ENCODE measurements at places on chromosomes 3 and 15.

DNA sequence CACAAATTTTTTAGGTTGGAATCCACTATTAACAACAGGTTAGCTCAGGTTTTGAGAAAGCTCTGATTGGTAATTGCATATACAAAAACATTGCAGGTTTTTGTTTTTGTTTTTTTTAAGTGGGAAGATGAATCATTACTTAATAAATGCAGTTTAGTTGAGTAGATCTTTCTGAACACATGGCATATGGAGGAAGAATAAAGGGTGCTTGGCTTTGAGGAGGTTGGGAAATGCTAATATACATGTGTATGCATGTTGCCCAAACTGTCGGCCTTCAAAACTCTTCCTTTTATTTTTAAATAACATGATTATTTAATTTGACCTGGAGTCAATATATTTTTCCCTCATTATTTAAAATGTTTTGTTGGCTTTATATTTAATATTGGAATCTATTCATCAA, 32.8 kb downstream of the ZBTB38 start:
- no peak for DNase-seq

GRCh38 chr3:186888569-186888968, 41.8 kb upstream of the ST6GAL1 start:
- no peak for DNase-seq

DNA sequence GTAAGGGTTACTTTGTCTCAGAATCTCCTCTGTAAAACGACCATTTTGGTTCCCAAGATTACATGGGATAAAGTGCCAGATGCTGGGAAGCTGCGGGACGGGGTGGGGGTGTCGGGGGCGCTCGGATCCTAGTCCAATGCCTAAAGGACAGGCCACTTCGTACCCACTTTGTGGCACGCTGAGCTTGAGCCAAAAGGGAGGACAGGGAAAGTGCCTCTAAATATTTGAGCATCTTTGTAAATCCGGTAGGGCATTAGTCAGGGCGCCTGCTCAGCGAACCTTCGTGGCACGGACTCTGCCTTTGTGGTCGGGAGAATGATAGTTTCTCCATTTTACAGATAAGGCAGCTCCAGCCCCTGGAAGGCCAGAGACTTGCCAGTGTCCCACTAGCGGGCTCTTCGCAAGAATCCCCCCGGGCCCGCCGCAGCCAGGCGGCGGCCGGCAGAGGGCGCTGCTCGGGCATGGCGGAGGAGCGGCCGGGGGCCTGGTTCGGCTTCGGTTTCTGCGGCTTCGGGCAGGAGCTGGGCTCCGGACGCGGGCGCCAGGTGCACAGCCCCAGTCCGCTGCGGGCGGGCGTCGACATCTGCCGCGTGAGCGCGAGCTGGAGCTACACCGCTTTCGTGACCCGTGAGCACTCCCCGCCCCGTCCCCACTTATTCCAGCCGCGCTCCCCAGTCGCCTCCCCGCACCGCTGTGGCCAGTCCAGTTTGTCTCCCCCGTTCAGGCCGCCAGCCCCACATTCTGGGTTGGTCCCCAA, 1.8 kb downstream of the RCCD1 start:
- no peak for DNase-seq

- no peak for DNase-seq
Measured at GRCh38 chr3:17583530-17583929, 158.9 kb downstream of the TBC1D5 start.

GRCh38 chr3:32398531-32398930, 6.9 kb downstream of the CMTM7 start:
- DNase-seq = no peak

DNA sequence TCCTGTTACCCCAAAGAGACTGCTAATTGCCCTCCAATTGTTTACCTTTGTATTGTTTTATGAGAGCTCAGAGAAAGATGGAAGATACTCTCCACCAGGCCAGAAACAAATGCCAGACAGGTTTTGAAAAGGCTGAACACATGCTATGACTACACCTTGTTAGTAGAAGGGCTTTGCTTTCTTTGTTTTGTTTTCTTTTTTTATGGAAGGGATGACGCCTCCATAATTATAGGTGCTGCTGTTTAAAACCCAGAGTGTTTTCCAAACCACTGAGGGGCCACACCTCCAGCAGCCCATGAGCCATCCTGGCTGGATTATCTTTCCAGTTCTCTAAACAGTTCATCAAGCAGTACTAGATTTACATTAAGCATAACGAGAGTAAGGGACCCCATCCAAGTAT, 5.6 kb upstream of the FOXP1 start:
- DNase-seq = no peak

- no peak for DNase-seq
Measured at GRCh38 chr3:177499779-177500423, 302.6 kb upstream of the TBL1XR1 start.

- DNase-seq = no peak
Measured at GRCh38 chr3:106957029-106957428, 420.2 kb upstream of the CCDC54 start.

DNA sequence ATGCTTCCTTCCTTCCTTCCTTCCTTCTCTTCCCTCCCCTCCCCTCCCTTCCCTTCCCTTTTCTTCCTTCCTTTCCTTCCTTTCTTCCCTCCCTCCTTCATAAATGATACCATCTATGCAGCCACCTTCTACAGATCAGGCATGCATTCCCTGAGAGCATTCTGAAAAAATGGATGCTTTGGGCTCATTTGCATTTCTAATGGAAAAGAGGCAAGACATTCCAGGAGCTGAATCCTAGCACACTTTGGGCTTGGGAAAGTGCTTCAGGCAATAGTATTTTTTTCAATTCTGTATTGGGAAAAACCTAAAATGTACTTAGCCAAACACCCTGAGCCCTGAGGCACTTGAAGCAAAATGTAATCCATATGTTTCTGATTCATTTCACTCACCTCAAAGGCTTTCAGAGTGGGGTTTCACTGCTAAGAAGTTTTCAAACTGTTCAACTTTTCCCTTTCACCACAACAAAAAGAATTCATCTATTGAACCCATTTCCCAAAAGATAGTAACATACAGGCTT, 220.1 kb upstream of the RORA start:
- no peak for DNase-seq

- DNase-seq = no peak
Measured at GRCh38 chr3:5463991-5464390, 276.5 kb downstream of the EDEM1 start.

GRCh38 chr3:143885780-143886427, 37.6 kb upstream of the SLC9A9 start:
- peak; percentile 37 for DNase-seq

DNA sequence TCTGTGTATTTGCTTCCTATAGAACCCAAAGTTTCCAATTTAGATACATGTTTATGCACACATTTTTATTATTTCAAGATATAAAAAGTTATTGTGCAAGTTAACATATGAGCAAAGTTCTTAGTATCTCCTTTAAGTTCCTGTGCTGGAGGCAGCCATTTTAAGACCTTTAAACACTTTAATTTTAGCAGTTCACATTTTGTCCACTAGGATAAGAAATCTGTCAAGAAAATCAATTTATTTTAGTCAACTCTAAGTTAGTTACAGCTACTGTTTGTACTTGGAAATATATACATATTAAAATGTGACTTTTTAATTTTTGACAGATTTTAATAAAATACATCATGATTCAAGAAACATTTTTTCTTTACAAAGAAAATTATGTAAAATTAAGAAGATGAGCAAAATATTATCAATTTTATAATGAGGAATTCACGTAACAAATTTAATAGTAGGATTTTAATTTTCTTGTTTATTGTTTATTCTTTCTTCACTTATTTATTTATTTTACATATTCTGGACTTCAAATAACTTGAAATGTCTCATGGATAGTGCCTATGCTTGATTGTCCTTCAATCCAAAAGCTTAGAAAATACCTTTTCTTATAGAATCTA, 402.6 kb upstream of the GBE1 start:
- peak; percentile 51 for DNase-seq

DNA sequence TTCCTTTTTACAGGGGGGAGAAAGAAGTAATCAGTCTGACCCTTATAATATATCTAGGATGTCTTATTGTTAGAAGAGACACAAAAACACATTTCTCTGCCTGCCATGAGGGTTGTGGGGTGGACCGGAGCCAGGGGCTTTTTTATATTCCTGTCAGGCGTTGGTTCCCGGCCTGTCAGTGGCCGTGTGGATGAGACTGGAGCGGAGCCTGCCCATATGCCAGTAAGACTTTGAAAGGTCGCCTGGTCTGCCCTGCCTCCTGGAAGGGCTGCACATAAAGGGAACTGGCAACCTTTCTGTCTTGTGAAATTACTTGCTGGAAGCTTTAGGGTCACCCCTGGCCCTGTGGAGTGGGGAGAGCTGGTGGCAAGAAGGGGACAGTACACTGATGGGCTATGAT, 34.7 kb downstream of the MAP3K13 start:
- DNase-seq = no peak

DNA sequence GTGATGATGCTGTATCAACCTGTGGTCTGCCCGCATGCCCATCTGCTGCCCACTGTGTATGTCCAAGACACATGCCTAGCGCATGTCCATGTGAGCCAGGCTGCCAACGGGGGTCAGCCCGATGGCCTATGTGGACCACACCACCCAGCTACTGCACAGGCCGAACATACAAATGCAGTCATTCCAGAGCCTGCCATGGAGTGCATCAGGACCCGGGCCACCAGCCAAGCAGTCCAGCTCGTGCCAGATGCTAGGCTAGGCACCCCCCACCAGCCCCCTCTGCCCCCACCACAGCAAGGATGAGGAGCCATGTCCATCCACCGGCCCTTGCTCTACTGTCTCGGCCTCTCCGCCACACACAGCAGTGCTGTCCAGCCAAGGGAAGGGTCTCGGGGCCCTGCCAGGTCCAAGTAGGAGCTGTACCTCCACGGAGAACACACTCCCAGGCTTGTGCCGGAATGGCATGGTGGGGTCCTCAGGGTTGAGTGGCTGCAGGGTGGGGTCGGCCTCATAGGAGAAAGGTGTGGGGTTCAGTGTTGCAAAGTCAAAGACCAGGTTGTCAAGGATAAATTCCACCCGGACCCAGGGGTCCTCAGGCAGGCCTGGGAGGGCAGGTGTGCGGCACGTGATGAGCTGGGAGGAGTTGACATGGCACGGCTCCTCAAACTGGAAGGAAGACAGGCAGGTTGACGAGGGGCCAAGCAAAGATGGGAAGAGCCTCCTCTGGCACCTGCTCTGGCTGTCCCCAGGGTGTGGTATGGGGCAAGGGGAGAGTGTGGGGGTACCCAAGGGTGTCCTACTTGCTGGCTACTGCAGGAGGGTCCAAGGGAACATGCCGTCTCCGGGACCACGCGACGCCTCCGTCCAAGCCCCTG, 15.3 kb downstream of the PLXNB1 start:
- DNase-seq = no peak

DNA sequence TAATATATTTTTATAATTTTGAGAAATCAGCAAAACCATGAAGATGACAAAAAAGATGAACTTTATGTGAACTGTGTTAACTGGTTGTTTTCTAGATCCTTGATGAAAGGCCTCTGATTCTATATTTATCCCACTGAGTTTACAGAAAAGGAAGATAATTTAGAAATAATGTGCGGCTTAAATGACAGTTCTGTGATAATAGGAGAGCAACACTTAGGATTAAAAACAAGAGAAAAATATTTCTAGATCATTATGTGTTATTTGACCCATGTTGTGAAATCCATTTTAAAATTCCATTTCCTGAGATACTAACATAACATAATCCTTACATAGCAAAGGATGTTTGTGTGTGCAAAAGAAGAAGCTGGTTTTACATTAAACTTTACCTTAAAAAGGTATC, 598.0 kb downstream of the DIPK2A start:
- DNase-seq = no peak

DNA sequence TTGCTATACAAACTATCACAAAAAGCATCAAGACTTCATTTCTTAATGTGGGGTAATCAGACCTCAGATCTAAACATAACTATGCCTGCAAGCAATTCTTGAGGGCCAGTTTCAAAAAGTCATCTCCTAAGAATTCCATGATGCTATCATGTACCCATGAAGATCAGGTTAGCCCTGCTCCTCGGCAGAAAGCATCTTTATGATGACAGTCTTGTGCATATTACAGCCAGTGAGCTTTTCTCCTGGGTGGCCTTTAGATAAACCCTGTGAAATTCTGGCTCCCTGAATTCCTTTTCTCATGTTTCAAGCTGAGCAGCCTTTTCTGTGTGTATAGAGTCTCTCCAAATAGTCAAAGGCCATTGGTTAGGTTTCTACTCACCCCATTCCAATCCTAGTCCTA, 201.9 kb upstream of the MCTP2 start:
- no peak for DNase-seq

- no peak for DNase-seq
Measured at GRCh38 chr15:31235311-31236183, 91.1 kb upstream of the KLF13 start.
